ENCODE measurements at places on chromosomes 11 and 22.

- no peak for DNase-seq
Observed at GRCh38 chr22:38131399-38131798, 20.9 kb upstream of the BAIAP2L2 start.

- no peak for DNase-seq
Observed at GRCh38 chr22:47278655-47279054, 516.2 kb downstream of the TBC1D22A start.

GRCh38 chr11:32464078-32464477, 28.7 kb upstream of the WT1 start:
- DNase-seq, result no peak

- no peak for DNase-seq
Observed at GRCh38 chr22:41030891-41031290, 61.5 kb upstream of the EP300 start.

DNA sequence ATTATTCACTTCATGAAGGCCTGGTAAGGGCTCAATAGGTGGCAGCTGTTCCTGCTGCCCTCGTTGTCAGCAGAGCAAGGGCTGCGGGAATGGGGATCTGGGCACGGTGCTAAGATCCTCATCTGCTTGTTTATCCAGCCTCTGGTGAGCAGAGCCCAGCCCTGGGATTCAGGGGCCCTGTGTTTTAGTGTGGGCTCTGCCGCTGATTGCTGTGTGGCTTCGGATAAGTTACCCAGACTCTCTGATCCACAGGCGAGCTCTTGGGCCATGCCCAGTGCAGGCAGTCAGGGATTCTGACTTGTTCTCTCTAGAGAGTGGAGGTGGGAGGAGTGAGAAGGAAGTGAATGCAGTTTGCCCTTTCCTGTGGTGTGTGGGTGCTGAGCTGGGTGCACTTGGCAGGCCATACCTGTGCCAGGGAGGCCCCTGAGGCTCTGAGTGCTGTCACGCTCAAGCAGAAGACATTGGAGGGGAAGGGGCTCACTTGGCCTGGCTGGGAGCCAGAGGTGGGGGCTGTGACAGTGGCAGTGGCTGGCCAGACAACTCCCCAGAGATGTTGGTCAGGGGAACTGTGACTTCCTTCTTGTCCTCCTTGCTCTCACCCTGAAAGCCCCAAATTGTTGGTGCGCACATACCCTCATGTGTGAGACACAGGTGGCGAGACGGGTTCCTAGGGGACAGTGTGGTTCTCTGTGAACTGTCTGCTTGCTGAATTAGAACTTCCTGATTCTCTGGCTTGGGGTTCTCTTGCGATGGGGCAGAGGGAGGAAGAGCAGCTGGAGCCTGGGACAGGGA, 43.7 kb downstream of the CD82 start:
- DNase-seq, result no peak

DNA sequence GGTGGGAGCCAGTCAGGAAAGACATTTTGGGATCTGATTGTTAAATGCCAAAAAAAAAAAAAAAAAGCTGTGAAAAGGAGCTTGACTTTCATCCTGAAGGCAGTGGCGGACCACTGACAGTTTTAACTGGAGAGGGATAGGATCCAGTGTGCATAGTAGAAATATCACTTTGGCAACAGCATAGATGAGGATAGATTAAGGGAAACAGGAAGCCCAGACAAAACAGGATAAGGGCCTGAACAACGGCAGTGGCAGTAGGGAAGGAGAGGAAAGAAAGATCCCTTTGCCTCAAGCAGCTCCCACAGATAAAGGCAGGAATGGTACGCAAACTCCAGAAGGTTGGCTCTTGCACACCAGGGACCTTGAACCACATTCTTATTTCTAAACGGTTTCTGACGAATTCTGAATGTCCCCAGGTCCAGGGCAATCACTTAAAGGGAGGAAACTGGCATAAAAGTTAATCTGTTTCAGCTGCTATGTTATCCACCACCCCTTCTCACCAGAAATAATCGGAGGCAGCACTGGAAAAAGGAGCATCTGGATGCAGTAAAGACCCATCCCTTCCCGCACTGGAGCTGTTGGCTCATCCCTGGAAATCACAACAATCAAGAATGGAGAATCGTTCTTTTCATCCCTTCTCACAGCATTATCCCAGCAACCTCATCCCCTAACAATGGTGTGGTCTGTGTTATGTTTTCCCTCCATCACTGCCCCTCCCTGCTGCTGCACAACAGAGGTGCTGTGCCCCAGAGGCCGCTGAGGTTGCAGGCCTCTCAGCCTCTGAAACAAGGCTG, 99.1 kb downstream of the GAB2 start:
- peak; percentile 76 for DNase-seq

GRCh38 chr11:34501500-34501899, 12.1 kb downstream of the ELF5 start:
- no peak for DNase-seq

DNA sequence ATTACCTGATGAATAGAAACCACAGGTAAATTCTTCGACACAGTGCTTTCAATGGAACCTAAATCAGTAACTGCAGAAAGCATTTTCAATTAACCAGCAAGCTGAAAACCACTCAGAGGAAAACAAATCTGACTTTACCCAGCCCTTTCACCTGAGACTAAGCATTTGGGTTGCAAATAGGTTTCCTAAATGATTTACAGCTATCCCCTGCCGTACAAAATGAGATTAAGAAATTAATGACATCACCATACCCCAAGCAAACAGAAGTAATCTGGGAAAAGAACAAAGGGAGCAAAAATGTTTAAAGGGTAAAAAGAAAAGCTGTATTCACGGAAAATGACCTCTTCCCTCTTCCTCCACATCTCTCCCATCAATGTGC, 584 bp downstream of the NOX4 start:
- DNase-seq, result no peak

DNA sequence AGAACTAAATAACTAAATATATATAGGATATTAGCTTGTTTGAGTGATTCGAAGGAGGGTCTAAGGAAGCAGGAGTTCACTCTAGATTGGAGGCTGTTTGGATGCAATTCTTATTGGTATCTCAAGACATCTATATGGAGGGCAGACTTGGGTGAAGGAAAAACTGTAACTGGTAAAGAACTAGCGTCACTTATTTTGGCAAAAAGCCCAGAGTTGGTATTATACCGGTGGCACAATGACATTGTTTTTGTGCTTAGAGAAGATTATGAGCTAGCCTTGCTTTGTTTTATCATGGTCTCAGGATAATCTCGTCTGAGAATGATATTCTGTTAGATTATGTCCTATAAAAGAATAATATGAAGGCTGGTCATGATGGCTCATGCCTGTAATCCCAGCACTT, 6.0 kb upstream of the SLC35F2 start:
- DNase-seq, result no peak

DNA sequence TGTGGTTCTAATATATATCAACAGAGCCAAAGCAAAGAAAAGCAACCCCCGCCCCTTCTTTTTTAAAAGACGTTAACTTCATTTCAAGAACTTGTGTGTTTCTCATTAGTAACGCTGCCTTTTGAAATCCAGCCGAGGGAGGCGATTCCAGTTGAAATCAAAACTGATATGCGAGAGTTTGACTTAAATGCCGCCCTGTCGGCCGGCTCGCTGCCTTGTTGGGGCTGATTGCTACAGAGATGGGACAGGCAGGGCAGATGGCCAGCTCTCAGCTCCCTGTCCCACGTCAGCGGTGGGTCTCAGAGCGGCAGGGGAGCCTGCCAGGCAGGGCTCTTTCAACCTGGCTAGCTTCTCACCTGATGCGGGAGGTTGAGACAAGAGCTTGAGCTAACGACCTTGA, 51.9 kb upstream of the ALX4 start:
- no peak for DNase-seq

- no peak for DNase-seq
Observed at GRCh38 chr11:16070573-16070972, 285.8 kb downstream of the SOX6 start.

DNA sequence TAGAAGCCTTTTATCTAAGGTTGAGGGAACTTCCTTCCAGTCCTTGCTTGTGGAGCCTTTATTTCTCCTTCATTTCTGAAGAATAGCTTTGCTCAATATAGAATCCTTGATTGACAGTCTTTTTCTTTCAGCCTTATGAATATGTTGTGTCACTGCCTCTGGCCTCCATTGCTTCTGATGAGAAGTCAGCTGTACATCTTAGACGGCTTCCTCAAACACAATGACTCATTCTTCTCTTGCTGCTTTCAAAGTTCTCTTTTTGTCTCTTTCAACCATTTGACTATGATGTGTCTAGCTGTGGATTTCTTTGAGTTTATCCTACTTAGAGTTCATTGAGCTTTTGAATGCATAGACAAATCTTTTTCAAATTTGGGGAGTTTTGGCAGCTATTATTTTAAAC, 893.2 kb downstream of the BRD1 start:
- no peak for DNase-seq

- DNase-seq, result peak; percentile 65
Observed at GRCh38 chr11:119615003-119615881, 113.8 kb downstream of the NECTIN1 start.

- no peak for DNase-seq
Observed at GRCh38 chr22:27546157-27546935, 255.2 kb downstream of the MN1 start.

DNA sequence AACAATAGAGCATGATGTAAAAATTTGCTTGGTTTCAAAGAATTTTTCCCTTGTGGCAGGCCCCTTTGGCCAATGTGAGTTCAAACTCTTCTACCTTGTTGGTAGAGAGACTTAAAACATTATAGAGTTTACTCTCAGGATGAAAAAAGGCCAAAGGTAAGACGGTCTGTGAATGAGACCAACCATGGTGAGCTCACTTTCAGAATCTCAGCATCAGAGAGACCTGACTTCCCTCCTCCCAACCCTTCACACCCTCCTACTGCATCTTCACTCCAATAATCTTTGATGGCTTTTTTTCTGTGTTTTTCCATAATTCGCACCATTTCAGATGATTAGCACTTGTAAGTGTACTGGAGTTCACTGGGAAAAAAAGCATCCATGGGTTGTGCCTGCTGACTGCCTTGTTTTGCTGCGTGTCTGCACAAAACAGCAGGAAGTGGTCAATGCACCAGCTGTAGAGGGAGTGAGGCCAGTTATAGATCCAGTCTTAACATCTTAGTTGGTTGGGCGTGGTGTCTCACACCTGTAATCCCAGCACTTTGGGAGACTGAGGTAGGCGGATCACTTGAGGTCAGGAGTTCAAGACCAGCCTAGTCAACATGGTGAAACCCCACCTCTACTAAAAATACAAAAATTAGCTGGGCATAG, 64.1 kb downstream of the SLC1A2 start:
- no peak for DNase-seq

DNA sequence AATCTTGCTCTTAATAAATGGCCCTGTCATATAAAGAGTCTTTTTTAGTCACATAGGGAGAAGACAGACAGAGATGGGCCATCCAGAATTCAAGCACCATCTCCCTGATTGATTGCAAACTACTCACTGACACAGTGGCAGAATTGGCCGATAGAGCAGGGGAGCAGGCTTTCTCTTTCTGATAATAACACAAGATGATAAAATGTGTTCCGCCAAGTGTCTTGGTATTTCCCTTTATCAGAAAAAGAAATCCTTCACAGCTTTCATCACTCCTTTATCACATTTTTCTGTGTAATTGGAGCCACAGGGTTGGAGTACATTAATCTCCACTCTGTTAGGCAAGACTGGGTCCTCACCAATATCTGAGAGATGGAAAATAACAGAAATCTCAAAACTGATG, 406.0 kb downstream of the TMEM135 start:
- no peak for DNase-seq

GRCh38 chr22:23220485-23221350, 40.4 kb downstream of the BCR start:
- DNase-seq, result no peak

DNA sequence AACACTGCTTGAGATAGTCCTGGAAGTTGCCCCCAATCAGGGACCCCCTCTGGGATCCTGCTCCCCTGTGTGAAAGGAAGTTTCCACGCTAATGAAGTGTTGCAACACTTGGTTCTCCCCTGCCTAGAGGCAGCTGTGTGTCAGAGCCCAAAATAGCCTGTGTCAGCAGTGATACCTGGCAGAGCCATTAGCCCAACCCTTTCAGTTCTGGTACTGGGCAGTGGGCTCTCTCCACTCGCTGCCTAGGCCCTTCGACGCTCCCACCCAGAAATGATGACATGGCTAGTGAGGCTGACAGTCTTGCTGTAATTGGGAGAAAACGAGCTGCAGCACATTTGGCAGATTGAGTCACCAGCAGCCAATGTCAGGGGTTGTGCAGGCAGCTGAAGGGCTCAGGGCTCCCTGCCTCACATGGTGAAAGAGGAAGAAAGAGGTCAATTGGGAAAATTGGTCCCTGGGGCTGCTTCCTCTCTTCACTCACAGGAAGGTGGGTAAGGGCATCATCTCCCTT, 1.4 kb upstream of the NXF1 start:
- no peak for DNase-seq

- DNase-seq, result no peak
Observed at GRCh38 chr11:65021003-65021402, 6.2 kb upstream of the SNX15 start.

GRCh38 chr11:111417011-111417765, 38.1 kb upstream of the POU2AF1 start:
- no peak for DNase-seq

- no peak for DNase-seq
Observed at GRCh38 chr22:41862530-41863266, 29.8 kb downstream of the SREBF2 start.

DNA sequence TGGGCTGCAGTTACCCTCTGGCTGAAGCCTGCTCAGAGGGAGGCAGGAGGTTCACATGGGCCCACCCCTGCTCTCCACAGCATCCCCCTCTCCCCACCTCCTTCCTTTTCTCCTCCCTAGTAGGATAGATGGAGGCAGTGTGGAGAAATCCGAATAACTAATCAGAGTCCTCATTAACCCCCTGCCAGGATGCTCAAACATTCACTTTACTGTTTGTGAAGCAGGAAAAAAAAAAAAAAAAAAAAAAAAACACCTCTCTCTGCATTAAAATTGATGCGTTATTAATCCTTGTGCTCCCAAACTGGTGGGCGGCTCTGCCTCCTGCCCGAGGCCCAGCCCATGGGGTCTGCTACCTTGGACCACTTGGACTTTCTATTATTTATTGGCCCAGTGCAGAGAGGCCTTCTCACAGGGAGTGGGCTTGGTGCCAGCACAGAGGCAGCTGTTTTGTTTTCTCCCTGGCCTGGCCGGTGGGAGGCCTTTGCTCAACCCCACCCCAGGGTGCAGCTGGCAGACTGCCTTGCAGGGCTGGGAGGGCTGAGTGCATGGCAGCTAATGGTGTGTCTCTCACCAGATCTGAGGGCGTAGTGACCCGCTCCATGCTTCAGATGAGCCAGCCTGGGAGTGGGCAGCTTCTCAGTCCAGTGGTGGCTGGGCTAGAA, 150.7 kb downstream of the PKNOX2 start:
- DNase-seq, result peak; percentile 12

DNA sequence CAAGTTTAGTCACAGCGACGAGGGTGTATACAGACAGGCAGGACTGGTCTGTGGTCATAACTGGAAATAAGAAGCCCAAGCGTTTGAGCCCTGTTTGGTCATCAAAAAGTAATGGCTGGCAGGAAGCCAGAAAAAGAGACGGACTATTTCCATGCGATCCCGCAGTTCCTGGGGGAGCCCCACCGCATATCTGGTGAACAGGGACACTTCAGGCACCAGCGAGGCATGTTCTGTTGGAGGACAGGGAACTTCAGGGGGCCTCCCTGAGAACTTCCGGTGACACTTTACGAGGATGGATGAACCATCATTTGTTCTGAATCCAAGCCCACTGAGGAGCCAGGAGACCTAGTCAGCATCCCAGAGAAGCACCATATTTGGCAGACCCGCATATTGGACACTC, 29.7 kb upstream of the TRIM29 start:
- no peak for DNase-seq

- no peak for DNase-seq
Observed at GRCh38 chr11:62810748-62811147, 5.5 kb upstream of the NXF1 start.

GRCh38 chr11:100908746-100909145, 220.9 kb downstream of the PGR start:
- DNase-seq, result peak; percentile 14
